ENCODE measurements at places on chromosomes 2 and 18.
A peak's percentile ranks its signal among the peaks of the same experiment; 100 is the strongest.

DNA sequence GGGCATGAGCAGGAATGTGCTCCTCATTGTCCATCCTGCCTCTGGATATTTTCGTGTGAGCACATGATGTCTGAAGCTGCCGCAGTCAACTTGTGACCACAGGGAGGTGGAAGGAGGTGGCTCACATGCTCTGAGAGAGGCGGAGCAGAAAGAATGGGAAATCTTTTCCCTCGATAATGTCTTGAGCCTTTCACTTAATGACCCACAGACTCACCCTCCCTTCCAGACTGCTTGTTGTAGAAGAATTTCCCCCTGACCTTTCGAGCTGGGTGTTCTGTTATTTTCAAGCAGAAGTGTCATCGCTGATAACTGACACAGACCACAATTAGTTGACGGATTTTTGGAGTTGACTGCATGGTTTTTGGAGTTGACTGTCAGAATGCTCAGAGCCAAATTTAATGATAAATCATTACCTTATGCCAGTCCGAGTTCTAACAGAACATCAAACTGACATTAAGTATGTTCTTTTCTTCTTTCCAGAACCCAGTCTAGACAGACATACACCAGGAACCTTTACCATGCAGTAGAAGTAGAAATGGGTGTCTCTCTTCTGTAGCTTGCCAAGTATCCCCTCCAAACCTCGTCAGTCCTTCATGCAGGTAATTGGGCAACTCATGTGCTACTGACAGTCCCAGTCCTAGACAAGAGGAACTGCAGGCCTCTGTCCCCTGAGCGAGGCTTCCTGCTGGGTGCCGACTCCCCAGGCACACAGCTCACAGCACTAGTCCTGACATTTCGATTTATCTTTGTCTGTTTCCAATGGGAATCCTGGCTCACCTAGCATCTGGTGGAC, 29.4 kb upstream of the RTTN start:
- DNase-seq = no peak

DNA sequence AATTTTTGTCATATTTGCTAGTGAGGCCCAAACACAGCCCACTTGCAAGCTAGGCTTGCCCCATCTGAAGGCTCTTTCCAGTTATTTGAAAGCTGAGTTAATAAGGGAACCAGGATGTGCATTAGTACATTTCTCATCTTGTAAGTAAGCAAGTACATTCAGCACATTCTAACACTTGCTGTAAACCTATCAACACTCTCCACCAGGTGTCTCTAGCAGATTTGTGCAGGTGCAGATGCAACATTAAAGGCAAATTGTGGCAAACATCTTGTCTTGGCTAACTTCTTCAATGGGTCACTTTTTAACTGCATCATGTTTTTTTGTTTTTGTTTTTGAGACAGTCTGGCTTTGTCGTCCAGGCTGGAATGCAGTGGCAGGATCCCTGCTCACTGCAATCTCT, 25.3 kb upstream of the MFSD6 start:
- peak; percentile 17 for DNase-seq

DNA sequence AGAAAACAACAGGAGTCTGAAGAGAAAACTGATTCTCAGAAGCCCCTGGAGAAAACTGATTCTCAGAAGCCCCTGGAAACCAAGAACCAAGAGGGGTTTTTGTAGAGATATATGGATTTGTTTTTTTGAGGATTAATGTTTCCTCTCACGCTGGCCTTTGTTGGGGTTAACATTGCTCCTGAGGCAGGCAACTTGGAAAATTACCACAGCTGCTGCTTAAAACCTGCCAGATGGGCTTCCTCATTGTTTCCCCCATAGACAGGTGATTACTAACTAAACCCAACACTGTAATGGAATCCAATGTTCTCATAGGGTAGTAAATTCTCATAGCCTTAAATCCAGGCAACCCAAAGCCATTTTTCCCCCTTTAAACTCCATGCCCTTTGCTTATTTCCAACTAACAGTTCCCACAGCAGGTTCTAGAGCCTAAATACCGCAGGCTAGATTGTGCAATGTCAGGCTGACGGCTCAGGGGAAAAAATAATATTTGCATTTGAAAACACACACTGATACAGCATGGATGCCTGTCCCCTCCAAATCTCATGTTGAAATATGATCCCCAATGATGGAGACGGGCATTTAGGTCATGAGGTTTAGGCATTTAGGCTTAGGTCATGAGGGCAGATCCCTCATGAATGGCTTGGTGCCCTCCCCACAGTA, 272.3 kb upstream of the PKDCC start:
- no peak for DNase-seq

DNA sequence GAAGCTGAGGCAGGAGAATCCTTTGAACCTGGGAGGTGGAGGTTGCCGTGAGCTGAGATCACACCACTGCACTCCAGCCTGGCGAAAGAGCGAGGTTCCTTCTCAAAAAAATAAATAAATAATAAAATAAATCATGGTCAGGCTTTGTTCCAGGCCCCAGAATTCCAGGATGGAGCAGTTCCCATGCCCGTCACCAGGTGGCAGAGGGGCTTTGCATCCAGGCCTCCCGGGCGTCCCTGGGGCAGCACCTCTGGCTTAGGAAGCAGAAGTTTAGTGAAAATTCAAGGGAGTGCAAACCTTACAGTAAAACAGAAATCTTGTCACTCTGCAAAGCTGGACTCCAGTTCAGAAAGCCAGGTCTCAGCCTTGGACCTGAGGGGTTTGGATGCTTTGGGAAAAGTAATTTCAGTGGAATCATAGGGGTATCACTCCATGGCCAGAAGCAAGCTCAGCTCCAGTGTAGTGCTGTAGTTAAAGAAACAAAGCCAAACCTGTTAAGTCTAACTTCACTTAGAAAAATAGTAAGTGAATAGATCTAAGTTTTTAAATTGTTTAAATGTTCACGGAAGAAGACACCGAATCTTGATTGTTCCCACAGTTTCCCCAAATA, 512.7 kb downstream of the CMPK2 start:
- DNase-seq = no peak

DNA sequence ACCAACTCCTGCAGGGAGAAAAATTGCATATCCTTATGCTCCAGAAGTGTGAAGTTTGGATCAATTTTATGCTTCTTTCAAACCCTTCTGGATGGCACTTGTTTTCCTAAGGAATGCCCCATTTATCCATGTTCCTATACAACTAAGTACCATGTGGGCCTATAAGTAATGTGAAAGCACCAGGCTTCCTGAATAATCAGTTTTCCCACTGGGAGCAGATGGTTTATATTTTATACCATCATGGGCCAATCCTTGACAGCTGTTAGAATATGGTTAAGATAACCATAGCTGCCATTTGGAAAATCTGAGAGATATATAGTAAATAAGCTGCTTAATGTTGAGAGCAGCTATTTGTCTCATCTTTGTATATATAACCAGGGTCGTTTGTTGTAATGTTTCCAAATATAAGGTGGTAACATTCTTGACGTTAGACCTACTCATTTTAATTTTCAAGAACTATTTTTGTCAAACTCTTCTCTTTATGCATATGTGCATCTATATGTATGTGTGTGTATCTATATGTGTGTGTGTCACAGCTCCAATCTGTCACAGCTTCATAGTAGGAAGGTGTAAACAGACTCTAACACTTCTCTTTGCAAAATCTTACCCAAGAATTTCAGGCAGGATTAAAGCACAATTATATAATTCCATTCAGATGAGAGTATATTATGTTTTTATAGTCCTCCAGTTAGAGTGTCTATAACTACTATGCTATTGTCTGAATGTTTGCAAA, 458.7 kb upstream of the GCFC2 start:
- DNase-seq = no peak

DNA sequence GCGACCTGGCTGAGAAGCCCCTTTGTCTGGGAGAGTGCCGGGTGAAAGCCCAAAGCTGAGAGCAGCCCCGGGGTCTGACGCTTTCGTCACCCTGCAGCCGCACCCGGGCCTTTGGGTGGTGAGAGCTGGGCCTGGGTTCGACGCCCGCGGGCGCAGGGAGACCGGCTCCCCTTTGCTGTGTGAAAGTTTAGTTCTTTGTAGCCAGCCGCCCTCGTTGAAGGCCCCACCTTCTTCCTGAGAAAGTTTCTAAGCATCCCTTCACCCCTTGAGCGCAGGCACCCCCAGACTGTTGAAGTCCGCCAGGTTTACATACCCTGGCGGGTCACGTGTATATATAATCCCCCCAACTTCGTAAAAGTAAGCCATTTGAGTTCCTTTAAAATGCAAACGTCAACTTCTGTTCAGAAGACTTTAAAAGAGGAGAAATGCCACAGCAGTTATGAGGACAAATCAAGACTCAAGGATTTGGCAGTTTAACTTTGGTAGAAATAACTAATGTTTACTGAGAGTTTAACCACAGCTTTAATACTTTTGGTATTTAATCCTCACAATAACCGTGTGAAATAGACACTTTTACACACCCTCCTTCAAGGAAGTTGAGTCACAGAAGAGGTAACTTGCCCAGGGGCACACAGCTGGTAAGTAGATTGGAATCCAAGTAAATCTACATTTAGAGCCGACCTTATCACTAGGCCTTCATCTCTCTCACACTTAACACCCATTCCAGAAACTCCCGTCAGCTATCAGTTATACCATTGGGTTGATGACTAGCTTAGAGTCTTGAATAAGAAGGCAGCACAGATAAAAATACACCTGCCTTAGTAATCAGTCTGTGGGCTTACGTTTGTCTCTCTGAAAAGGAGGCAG, 1.1 kb upstream of the MBOAT2 start:
- no peak for DNase-seq

DNA sequence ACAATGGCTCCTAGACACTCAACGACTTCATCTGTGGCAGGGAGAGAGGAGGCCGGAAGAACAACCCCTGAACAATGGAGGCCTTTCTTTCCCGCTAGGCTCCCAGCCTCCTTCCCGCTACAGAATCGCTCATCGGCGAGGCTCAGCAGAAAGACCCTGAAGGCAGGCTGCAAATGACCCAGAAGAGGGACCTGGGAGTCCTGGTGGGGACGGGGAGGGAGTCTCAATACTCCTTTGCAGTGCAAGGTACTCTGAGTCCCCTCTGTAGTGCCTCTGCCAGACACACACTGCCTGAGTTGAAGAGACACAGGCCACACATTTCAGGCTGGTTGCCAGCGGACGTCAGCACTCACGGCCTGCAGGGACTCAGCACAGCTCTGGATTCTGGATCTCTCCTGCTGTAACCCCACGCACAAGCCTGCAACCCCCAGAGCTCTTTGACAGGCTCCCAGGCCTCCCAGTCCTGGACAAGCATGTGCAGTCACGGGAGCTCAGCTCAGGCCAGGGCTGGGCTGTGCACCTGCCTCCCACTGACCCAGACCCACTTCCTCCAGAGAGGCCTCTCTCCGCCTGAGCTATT, 6.1 kb downstream of the GPR17 start:
- DNase-seq = no peak
